ENCODE measurements at places on chromosomes 4 and X.

DNA sequence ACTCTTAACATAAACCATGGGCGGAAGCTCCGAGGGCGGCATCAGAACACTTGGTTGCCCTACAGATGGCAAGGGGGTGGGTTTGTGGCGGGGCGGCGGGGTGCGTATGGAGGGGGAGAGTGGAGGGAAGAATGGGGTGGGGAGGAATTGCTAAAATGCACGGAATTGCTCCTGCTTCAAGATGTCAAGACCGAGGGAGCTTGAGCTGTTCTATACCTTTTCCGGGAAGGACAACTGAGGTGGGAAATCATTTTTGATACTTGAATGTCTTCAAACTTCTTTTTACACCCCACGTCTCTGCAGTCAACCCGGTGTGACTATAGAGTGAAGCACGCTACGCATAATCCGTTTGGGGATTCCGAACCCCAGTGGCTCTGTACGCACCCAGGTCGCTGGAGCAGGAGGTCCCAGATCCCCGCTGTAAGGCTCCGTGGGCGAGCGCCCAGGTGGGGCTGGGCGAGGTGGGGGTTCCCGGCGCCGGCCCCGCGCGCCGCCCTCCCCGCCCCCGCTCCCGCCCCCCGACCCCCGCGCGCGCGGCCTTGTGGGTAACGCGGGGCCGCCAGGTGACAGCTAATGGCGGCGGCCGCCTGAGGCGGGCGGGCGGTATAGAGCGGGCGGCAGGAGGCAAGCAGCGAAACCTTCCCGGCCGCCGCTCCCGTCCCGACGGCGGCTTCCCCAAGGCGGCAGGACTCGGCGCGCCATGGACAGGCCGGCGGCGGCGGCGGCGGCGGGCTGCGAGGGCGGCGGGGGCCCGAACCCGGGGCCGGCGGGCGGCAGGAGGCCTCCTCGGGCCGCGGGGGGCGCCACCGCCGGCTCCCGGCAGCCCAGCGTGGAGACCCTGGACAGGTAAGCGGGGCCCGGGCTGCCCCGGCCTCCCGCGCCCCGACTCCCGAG, at the start of gene MTMR1:
TSS of gene MTMR1 (plus strand) at position 566 of the 894 bp plus-strand sequence. CDS start at position 701, 135 bp downstream.
- peak; percentile 82 for DNase-seq

DNA sequence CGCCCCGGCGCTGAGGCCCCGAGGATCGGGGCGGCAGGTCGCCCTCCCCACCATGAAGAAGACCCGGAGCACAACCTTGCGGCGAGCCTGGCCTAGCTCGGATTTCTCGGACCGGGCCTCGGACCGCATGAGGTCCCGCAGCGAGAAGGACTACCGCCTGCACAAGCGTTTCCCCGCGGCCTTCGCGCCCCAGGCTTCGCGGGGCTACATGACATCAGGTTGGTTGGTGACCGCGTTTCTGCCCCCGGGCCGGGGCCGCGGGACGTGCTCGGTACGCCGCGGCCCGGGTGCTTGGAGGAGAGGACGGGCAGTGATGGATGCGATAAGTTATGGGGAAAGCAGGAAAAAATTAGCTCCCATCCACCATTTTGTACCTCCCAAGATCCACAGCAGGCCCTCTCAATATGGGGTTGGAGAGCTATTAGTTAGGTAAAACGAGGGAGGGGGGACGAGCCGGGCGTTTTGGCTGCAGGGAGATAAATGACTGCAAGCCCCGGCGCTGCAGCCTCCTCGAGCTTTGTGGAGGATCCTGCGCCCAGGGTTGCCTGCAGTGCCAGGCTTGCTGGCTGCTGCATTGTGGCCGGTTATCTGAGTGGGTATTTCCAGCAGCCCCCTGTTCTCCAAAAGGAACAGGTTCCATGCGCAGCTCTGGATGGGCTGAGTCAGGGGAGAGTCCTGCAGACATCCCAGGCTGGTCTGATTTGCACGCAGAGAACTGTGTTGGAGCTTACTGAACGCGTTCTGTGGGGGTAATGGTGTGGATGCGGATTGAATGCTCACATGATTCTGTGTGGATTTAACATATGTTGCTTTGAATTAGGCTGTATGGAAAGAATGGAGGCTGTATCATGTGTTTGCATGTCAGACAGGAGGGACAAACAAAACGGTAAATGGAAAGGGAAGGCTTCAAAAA, 1.9 kb downstream of the STOX2 start:
- peak; percentile 54 for DNase-seq

DNA sequence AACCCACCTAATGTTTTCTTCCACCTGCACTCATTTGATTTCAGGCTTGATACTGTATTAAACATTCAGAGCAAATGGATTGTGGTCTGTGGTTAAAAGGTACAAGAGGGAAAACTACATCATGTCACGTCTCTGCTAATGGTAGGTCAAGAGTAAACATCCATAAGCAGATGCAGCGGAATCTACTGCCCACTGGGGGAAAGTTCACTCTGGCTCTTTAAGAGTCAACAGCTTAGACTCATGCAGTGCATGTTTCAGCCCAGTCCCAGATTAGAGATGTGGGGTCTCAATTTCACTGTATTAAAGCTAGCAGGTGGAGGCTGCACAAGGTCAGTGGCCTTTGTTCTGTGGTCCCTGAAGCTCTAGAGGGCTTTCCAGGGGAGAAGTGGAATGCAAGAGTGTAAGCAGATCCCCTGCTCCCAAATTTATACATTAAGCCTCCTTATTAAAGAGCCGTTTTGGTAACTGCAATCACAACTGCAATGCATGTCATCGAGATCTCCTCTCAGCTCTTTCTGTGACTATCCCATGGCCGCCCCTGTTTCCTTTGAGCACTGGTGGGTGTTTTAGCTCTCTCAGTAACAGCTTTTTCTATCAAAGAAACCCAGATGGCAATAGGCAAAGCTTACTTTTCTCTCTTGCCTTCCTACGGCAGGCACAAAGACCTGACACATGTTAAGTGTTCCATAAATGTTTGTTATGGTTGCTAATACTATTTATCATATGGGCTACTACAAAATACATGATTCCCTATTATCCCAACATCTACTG, 53.4 kb downstream of the LDB2 start:
- no peak for DNase-seq

DNA sequence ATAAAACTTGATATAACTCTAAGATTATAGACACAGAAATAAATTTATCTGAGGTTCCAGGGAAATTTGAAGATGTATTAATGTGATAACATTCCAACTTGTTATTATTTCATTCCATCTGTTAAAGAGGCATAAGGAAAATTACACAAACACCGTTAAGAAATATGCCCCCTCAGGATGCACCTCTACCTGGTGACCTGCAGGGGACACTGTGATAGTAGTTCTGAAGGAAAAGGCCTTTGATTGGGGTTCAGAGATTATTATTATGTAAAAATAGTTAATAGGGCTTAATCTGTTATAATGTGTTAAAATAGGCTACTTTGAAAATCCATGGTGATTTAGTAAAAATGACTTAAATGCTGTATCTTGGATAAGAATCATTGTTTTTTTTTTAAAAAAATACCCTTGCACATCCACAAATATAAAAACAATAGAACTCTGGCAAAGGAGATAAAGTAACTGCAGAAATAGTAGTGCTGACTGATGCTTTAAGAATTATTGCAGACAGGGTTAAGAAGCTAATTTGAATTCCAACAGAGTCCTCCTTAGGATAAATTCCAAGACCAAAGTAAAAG, 6.1 kb upstream of the ABRAXAS1 start:
- peak; percentile 58 for DNase-seq

DNA sequence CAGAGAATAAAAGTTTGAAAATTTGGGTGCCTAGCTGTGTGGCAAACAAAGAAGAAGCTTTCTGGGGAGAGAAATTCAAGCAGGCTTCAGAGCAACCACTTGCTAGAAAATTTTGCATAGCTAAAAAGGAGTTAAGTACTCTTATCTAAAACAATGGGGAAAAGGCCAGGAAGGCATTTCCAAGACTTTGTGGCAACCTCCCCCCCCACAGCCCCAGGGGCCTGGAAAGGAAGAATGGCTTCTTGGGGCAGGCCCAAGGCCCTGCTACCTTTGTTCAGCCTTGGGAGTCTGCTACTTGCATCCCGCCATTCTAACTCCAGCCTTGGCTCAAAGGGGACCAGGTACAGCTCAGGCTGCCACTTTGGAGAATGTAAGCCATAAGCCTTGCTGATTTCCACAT, 102.2 kb downstream of the PTCHD1 start:
- no peak for DNase-seq

GRCh38 chr4:77662396-77662795, 56.8 kb downstream of the CXCL13 start:
- no peak for DNase-seq

DNA sequence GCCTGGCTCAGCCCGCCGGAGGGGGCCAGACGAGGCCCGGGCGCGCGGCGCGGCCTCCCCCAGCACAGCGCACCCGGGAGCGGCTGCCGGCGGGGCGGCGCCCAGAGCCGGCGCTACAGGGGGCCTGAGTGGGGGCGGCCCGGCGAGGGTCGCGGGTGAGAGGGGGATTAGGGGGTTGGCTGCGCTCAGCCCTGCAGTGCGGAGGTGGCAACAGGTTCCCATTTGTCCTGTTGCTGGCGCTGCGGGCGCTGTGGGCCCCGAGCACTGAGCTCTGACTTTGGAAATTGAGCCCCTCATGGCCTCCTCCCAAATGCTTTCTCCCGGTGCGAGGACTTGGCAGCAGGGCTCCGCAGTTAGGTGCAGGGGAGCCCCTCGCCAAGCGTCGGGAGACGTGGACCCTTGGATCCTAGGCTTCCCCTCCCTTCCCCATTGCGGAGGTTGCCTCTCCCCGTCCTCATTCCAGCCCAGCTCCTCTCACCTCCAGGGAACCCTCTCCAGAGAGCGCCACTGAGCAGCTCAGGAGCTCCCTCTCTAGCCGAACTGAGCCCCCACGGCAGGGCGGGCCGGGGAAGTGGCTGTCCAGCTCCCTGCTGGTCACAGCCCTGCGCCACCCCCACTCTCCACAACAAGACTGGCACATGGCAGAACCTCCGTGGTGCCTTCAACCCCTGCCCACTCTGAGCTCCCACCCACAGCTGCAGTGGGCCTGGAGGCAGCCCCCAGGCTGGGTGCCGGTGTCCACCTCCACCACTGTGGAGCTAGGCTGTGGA, 2.5 kb upstream of the DUSP9 start:
- DNase-seq = peak; percentile 50

All from D341Med (cell line).